ENCODE measurements at places on chromosomes 12 and 14.

DNA sequence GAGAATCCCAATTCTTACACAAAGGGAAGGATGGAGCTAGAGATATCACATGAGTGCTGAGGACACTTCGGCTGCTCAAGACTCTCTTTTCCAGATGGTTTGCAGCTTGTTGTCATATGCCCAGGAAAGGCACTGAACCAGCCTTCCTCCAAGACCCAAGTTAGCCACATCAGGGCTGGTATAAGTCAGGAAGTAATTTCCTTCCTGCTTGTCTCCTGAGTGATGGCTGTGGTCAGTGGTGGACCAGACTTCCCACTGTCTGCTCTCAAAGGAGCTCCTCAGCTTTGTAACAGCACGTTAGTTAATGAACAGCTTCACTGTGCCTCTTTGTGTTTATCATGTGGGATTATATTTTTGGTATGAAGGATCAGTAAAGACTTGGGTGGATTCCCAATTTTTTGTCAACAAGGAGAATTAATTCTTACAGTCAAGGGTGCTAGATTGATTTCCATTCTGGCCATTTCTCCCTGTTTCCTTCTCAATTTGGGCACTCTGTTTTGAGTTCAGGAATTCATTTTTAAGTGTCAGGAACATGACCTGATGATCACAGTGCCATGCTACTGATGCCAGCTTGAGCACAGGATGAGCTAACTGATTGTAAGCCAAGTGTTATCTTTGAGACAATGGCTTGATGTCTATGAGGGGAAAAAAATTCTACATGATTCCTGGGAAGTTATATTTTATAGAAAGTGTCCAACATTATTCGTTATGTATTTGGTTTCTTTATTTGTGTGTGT lies 145.8 kb downstream of the GCH1 start:
- no peak for DNase-seq

GRCh38 chr14:54490445-54491175 lies 1.8 kb upstream of the GMFB start:
- no peak for DNase-seq

DNA sequence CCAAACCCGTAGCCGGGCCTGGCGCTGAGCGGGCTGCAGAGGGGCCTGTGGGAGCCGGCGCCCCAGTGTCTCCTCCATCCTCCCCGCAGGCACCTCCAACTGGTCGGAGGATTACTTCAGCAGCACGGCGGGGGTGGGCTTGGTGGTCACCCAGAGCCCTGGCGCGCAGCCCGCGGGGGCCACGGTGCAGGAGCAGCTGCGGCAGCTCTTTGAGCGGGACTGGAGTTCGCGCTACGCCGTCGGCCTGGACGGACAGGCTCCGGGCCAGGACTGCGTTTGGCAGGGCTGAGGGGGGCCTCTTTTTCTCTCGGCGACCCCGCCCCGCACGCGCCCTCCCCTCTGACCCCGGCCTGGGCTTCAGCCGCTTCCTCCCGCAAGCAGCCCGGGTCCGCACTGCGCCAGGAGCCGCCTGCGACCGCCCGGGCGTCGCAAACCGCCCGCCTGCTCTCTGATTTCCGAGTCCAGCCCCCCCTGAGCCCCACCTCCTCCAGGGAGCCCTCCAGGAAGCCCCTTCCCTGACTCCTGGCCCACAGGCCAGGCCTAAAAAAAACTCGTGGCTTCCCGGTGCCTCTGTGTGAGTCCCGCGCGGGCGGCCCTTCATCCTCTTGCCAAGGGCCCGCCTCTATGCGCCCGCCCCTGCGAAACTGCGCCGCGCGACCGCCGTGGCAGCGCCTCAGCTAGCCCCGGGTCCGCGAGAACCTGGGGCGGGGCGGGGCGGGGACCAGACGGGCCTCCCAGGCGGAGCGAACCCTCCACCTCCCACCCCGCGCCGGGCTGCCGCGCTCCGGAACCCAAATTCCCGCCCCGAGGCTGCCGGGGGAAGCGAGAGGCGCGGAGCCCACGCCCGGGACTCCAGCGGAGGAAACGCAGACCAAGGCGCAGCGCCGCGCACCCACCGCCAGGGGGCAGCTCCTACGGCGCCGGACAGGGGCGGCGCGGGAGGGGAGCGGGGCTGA lies 8.3 kb downstream of the PLD4 start:
- DNase-seq: peak; percentile 8

- DNase-seq: no peak
These were observed 379.3 kb downstream of the NAV3 start for GRCh38 chr12:78209846-78210505.

- DNase-seq: no peak
These were observed 52.5 kb upstream of the DDX11 start for GRCh38 chr12:31021181-31021580.

GRCh38 chr14:60684203-60684602 lies 34.9 kb upstream of the SIX1 start:
- DNase-seq: no peak

DNA sequence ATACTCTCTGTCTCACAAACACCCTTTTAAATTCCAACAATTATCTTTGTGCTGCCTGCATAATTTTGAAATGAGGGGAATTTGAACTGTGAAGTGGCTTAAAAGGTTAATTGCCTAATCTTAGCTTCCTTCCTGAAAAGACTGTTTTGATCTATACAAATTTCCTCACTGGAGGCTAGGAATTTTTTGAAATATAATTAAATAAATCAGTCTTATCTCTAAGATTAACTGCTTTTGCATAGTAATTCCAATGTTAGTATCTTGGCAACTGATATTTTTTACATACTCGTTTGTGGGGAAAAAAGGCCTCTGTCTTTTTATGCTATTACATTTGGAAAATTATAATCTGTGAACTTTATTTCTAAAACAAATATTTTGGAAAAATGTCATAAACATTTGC lies 498.5 kb downstream of the TMTC2 start:
- DNase-seq: no peak

DNA sequence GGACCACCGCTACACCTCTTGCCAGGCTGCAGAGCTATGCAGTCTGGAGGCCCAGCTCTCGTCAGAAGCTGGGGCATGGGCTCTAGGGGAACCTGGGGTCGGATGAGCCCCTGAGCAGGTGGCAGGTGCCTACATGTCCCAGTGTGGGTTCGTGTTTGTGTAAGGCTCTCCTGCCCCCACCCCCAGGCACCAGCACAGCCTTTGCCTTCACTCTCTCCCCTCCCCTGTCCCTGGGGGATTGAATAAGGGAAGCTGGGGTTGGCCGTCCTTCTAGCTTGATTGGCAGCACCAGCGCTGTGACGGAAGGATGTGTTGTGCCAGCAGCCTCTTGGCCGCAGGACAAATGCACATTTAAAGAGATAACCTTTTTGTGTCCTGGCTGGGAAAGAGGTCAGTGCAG lies 34.8 kb upstream of the TSPAN9 start:
- DNase-seq: no peak

- DNase-seq: no peak
These were observed 30.8 kb downstream of the RPS6KA5 start for GRCh38 chr14:91029456-91030217.

- DNase-seq: no peak
These were observed 39.7 kb downstream of the FMNL3 start for GRCh38 chr12:49667325-49668090.

- DNase-seq: no peak
These were observed 142.7 kb upstream of the SYT1 start for GRCh38 chr12:78721906-78722305.

- DNase-seq: no peak
These were observed 386.0 kb downstream of the BCAT1 start for GRCh38 chr12:24562771-24563431.

GRCh38 chr12:85805654-85806053 lies 30.6 kb downstream of the RASSF9 start:
- DNase-seq: no peak

DNA sequence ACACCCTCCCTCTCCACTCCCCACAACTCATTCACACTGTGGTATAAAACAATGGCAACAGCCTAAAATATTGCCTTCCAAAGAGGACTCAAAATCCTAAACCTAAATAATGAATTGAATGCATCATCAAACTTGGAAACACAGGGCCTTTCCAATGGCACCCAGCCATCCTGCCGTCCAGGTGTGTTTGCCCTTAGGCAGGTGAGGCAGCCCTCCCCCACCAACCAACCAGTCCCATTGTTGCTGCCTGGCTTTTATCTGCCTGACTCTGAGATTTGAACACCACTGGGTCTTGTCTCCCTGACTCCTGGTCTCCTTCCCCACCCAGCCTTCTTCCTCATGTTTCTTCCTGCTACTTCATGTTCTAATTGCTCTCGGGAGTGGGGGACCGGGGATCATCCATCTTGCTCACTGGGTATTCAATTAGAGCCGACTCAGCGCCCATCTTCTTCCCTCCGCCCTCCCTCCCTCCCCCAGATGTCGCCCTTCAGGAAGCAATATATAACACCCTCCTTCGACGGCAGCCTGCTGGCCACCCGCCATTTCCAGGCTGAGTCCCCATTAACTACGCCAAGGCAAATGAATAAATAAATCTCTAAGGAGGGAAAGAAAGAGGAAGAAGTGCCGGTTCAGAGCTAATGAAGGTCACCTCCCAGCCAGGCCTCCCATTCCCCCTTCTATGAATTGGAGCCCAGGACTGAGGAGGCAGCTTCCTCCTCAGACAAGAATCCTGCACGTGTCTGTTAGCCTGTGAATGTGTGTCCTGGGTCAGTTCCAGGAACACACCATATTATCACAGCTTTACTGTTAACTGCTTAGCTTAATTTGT lies 36.3 kb upstream of the NTF3 start:
- DNase-seq: no peak

DNA sequence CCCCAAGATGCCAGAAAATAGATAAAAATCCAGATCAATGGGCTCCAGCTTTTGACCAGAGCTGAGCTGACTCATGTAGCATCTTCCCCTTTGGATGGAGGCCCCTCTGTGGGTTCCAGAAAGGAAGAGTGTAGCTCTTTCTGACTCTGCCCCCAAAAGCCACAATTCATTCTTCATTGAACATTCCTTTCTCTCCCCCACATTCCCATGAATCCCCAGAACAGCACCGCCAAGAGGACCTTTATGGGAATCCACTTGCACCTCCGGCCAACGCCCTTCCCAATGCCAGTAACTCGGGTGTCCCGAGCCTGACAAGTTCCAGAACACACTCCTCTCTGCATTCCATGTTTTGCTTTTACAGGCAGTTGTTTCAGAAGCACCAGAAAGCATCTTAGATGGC lies 210.6 kb upstream of the DIO3 start:
- no peak for DNase-seq

DNA sequence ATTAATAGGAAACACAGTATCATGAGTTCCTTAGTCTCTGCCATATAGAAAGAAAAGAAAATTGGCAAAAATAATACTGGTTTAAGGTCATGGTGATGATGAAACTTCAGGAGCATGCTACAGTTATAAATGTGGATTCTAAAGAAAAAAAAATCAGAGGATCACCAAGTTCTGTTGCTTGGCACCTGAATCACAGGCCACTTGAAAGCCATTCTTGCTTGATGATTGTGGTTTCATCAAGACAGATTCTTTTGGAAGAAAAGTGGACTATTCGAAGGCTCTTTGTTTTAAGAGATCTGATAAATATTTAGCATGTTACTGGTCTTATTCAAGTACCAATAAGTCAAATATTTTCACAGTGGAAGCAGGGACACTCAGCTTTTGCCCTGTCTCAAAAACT lies 148.9 kb downstream of the SAMD4A start:
- DNase-seq: no peak

DNA sequence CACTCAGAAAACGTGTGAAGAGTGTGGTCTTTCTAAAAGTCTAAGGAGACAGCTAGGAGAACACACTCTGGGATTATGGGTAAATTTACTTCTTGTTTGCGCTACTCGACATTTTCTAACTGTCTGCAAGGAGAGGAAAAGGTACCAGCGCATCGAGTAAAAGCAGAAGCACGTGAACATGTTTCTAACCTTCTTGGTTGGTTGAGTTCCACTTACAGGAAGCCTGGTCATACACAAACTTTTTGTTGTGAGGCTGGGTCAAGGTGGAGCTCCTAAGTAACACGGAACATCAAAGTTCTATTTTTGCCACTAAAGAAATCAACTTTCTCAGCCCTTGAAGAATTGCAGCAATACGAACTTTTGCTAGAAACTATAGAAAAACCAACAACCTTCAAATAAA lies 20.0 kb downstream of the ANKLE2 start:
- DNase-seq: no peak

DNA sequence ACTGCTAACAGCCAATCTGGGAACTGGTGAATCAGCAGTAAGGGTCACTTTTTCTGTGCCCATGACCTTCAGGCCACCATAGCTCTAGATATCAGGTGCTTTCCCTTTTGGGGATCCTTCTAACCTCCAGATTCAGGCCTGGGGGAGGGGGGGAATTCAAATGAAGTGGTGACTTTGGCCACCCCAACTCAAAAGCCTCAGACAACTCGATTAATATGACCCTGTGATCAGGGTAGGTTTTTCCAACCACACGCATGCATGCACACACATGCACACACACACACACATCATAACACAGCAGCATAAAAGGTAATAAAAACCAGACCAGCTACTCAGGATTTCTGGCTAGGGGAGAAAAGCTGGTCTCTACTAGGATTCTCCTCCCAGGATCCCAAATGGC lies 5.3 kb downstream of the TBX3 start:
- DNase-seq: no peak

DNA sequence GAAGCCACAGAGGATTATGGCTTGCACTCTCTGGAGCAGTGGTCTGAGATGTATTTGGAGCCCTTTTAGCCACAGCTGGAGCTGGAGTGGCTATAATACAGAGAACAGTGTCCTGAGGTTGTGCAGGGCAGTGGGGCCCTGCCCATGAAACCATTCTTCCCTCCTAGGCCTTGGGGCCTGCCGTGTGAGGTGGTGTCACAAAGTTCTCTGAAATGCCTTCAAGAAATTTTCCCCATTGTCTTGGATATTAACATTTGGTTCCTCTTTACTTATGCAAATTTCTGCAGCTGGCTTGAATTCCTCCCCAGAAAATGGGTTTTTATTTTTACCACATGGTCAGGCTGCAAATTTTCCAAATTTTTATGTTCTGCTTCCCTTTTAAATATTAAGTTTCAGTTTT lies 79.3 kb downstream of the UNC79 start:
- DNase-seq: no peak

DNA sequence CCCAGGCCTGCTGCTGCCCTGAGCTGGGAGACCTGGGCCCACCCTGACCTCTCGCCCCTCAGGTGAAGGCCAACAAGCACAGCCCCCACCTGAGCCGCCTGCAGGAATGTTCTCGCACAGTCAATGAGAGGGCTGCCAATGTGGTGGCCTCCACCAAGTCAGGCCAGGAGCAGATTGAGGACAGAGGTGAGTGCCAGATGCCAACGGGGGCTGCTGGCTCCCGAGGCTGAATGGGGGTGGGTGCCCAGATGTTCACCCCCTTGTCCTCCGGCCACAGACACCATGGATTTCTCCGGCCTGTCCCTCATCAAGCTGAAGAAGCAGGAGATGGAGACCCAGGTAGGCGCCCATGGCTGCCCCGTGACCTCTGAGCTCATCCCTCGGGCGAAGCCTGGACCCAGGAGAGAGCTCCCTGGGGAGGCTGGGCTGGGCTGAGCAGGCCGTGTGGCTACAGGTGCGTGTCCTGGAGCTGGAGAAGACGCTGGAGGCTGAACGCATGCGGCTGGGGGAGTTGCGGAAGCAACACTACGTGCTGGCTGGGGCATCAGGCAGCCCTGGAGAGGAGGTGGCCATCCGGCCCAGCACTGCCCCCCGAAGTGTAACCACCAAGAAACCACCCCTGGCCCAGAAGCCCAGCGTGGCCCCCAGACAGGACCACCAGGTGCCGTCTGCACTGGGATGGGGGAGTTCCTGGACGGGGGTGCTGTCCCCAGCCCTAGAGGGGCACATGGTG lies 25.8 kb downstream of the HIP1R start:
- DNase-seq: no peak

- DNase-seq: no peak
These were observed 324 bp upstream of the HOXC9 start for GRCh38 chr12:53999559-54000115.

GRCh38 chr14:23831596-23831995 lies 122.0 kb upstream of the DHRS4 start:
- no peak for DNase-seq
